ENCODE measurements at places on chromosomes 3 and 15.
A peak's percentile ranks its signal among the peaks of the same experiment; 100 is the strongest.

DNA sequence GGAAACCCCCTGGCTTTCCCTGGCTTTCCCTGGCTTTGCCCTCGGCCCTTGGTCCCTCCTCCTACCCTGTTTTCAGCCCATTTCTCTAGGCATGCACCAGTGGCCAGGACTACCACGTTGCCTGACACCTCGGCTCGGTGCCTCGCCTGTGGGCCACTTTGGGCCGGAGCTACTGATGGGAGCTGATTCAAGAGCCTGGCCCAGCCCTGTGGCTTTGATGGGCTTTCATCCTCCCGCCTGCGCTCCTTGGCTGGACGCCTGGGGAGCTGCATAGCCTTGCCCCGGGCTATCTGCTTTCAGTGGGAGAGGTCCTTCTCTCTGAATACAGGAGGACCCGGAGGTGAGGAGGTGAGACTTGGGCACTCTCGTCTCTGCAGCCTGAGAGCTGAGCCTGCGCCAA lies 192.7 kb upstream of the HES1 start:
- DNase-seq: no peak

DNA sequence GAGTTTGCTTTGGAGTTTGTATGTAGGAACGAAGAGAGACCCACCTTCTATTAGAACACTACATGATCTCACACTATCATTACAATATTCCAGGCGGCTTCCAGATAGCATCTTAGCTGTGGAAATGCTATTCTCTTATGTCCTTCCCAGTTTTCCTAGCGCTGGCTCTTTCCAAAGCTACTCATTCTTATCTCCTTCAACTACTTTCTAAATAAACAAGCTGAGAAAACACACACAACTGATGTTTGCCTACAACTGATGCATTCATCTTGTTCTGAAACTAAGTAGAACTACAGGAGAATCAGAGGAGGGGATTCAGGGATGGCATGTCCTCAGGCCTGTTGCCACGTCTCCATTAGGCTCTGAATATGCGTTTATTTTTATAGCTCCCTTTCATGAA lies 108.9 kb downstream of the GREM1 start:
- DNase-seq: no peak

- DNase-seq: no peak
These were observed 323.1 kb upstream of the GPR149 start for GRCh38 chr3:154753101-154753500.

- peak; percentile 43 for DNase-seq
These were observed 177.3 kb downstream of the GAP43 start for GRCh38 chr3:115800489-115801075.

DNA sequence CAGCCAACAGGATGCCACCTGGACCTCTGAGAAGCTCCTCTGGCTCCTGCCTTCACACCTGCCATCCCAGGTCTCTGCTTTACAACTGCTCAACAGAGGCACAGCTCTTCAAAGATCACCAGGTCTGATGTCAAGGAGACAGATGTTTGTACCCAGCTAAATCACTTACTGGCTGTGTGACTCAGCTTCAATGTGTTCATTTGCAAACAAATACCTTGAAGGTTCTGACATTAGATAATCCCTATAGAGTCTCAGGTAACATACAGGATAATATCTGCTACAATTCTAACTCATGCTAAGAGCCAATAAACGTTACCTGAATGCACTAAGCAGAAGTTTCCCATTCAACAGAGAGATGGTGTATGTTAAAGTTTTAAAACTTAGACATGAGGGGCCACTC lies 163.4 kb upstream of the IGF1R start:
- DNase-seq: no peak

DNA sequence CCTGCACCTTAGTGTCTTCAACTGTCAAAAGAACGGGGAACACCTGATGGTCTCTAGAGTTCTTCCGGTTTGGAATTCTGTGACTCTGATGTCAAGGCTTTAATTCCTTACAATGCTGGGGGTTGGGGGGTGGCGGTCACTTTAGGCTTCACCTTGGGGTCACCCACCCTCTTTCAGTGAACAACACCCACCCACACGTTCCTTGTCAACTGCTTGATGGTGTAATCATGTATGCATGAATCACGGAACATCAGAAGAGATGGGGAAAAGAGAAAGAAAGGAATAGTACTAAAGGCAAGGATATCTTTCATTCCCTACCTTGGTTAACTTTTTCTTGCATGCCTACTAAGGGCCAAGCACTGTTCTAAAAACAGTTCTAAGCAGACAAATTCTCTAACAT lies 7.3 kb upstream of the UBE2E1 start:
- no peak for DNase-seq

DNA sequence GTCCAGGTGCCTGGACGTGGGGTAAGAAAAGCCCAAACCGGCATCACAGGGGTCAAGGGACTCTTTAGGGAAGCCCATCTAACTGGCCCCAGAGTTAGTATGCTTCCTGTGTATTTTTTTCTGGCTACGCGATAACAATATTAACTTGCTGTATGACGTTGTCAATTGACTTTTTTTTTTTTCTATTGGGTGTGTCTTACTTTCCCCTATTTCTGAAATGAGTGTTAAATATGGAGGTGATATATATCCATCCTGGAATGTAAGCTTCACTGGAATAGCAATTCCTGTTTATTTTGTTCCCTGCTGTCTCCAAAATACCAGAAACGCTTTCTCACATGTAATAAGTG lies 598 bp upstream of the GMNC start:
- DNase-seq: peak; percentile 4
